ENCODE measurements at places on chromosomes 16 and 17. TPM values are rescaled to one million over a fixed set of nuclear protein-coding genes. Genes with fewer than 3 reads are reported as not detected.

CIITA gene
- 1.9 TPM for total RNA-seq

TMEM107 gene
- total RNA-seq, result 12.4 TPM

RBBP6 gene
- 44.0 TPM for total RNA-seq

RAB37 gene
- total RNA-seq, result 0.06 TPM

SLC7A5 gene
- total RNA-seq, result 4.9 TPM
